ENCODE measurements at places on chromosomes 1 and 21.

- DNase-seq = no peak
Measured at GRCh38 chr1:111552587-111552986, 49.2 kb upstream of the ADORA3 start.

GRCh38 chr1:236720206-236720605 lies 33.9 kb downstream of the ACTN2 start:
- no peak for DNase-seq

- DNase-seq = no peak
Measured at GRCh38 chr1:75053207-75053606, 81.0 kb upstream of the LHX8 start.

DNA sequence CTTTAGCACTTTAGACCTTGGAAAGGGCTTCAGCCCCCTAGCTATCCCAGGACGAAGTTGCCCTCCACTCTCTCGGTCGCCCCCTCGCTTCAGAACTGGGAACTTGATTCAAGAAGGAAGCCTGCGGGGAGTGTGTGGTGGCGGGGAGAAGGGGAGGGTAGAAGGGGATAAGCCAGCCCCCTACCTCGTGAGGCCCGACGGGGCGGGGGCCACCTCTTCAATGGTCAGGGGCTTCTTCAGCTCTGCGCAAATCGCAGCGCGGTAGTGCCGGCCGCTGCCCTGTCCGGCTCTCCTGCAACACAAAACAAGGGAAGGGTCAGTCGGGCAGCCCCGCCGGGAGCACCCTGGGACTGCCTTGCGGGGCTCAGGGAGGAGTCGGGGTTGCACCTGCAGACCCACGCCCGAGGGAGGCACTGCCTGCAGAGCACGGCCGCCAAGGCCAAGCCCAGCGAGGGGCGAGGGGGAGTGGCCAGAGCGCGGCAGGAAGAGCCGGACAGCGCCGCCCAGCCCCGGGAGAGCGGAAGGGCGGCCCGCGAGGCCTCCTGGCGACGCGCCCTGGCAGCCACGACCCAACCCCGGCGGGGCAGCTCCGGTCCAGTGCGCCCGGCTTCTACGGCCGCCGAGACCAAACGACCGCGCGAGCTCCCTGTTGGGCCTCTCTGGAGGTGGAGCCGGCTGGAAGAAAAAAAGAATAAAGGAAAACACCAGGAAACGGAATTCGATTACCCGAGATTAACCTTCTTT lies 56.2 kb upstream of the RASAL2 start:
- DNase-seq = no peak

DNA sequence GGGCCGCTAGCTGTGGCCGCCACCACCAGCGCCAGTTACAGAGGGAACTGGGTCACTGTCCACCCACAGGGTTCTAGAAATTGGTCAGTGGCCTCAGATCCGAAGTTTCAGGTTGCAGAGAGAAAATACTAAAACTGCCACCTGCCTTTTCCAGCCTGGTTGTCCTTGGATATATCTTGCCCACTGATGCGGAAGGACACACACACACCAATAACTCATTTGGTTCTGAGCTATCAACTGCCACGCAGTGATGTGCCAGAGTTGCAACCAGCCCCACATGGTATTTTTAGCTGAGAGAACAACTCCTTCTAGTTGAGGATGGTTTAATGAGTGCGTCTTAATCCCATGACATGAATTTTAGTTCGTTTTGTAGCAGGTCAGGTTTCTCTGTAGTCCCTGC lies 68.1 kb downstream of the SH3BGR start:
- no peak for DNase-seq

- no peak for DNase-seq
Measured at GRCh38 chr1:231108516-231109302, 53.1 kb upstream of the TRIM67 start.

- no peak for DNase-seq
Measured at GRCh38 chr1:63743781-63744180, 30.0 kb upstream of the ROR1 start.

DNA sequence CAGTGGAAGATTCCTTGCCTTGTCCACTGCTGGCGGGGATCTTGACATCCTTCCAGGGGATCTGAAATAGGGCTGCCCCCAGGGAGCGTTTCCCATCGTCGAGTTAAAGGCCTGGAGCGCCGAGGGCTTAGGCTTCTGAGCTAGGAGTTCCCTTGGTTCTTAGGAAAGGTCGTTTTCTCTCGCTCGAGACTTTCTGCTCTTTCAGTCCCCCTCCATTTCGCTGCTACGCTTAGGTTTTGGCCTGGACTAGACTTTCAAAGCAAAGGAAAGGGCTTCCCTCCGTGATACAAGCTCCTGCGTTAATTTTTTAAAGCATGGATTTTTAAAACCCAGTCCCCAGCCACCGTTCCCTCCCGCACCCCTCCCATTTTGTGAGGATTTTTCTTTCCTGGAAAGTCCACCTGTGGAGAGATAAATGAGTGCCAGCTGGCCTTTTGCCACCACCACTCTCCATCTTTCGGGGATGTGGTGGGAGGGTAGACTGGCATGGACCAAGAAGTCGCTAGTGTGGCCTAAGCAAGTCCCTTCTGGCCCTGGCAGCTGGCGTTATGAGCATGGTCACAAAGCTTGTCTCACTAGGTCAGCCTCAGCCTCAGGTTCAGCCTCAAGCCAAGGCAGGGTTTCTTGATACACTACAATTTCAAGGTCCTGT lies 9.2 kb downstream of the NR5A2 start:
- no peak for DNase-seq

- no peak for DNase-seq
Measured at GRCh38 chr1:207941665-207942064, 30.7 kb upstream of the CD34 start.

DNA sequence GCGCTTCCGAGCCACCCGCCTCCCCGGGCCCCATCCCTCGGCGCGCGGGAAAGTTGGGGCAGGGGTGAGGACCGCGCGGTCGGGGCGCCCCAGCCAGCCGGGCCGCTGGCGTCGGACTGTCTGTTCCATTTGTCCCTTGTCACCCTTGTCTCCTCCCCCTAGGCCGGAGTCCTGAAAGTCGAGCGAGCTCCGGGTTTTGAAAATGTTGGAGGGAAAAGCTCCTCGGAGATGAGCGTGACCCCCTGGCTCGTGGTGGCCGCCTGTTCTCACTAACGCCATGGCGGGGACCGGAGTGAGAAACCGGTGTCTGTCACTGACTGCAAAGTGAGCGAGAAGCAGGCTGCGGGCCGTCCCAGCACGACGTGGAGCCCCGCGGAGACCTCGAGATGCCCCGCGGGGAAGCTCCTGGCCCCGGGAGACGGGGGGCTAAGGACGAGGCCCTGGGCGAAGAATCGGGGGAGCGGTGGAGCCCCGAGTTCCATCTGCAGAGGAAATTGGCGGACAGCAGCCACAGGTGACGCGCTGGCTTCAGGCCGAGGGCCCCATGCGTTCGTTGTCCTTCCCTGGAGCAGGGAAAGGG lies 491 bp downstream of the PER3 start:
- no peak for DNase-seq

Measured in NCI-H2107 (cell line).